ENCODE measurements at places on chromosomes 4 and X.

DNA sequence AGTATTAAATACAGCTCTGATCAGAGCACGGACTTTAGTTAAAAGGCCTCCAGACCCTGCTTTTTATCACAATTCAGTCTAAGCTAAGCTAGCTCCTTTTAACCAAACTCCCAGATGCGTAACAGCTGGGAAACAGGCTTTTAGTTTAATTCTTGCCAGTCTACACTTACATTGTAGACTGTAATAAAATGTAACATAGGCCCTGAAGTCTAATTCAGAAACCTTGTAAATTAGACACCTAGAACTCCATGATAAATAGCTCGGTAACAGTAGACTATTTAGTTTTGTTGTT is 20.1 kb downstream of the FBXO8 start:
- DNase-seq: no peak

- no peak for DNase-seq
Measured at GRCh38 chr4:126678618-126679017, 954.1 kb upstream of the INTU start.

- no peak for DNase-seq
Measured at GRCh38 chr4:164716901-164717300, 37.0 kb upstream of the SMIM31 start.

GRCh38 chr4:99943904-99944437 is 2.4 kb downstream of the DNAJB14 start:
- no peak for DNase-seq

DNA sequence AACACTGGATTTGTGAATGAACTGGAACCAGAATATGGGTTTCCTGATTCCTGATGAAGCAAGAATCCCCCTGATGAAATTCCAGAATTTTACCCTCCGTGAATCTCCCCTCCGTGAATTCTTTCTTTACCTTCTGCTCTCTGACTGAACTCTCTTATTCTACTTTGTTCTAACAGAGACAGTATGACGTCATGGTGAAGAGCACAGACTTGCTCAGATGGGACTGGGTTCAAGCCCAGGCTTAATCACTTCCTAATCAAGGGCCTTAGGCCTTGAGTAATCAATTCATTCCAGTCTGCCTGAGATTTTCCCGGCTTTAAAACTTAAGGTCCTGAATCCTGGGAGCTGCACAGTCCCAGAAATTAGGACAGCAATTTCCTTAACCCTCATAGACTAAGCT is 64.5 kb downstream of the IQCM start:
- no peak for DNase-seq

GRCh38 chrX:154018518-154019060 is 1.1 kb downstream of the IRAK1 start:
- no peak for DNase-seq

DNA sequence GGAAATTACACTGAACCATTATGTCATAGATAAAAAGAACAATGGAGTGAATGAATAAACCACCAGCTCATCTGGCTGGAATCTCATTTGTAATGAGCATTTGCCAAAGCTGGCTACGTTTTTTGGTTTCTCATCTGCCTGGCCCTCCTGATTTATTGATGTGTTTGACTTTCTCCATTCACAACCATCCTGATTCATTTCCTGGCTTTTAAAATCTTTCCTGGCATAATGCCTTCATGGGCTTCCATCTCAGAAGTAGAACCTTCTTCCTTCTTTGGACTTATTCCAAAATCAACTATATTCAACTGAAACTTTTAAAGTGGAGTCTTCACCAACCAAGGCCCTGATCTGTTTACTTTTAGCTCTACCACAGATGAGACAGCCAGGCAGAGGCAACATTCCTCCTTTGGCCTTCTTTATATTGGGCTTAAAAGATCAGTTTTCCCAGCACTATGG is 36.0 kb upstream of the ARSJ start:
- no peak for DNase-seq

- no peak for DNase-seq
Measured at GRCh38 chr4:2260344-2261109, 1.4 kb downstream of the MXD4 start.

DNA sequence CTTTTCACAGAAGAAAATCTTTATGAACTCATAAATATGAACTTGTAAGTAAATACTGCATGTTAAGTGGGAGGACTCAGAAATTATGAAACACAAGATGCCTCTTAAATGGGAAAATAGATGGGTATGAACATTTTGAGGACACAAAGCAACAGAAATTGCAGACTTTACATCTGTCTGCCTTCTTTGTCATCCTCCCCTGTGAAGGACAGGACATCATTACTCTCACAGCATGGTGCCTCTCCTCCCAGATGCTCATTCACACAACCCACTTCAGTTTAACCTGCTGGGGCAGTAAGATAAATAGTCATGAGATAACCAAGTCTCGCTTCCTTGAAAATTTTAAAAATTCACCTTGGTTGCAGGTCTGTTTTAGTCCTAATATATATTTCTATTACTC is 144.5 kb downstream of the APBB2 start:
- no peak for DNase-seq

- DNase-seq: no peak
Measured at GRCh38 chrX:125895518-125895917, 270.6 kb downstream of the DCAF12L2 start.

DNA sequence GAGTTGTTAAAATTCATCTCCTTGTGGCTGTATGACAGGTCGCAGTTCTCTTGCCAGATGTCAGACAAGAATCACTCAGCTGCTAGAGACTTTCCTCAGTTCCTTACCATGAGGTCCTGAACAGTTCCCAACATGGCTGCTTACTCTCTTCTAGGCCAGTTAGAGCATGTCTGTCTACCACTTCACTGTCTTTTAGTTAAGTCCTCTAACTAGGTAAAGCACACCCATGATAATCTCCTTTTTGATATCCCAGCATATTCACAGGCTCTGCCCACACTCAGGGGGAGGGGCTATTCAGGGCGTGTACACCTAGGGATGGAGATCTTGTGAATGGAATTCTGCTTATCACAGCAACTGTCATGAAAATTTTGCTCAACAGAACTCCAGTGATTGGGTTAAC is 190.1 kb downstream of the ADAMTS3 start:
- no peak for DNase-seq

DNA sequence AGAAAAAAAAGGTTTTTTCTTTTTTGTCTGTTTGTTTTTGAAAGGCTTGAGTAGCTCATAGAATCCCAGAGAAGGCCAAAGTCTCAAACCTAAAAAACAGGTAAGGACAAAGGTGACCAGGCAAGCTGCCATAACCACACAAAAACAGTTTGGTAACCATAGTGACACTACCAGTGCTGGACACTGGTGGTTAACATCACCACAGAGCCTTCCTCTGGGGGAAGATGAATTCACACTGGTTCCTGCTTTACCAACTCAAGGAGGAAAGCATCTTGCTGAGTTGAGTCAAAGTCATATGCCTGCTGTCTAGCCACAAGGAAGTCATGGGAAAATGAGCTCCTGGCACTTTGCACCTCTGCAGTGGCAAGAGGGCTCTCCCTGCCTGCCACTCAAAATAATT is 32.5 kb downstream of the IDS start:
- DNase-seq: no peak

GRCh38 chr4:11743976-11744375 is 315.3 kb upstream of the HS3ST1 start:
- no peak for DNase-seq

GRCh38 chrX:39808471-39808917 is 289.3 kb downstream of the BCOR start:
- no peak for DNase-seq

- no peak for DNase-seq
Measured at GRCh38 chr4:41360214-41360920, 103.6 kb downstream of the UCHL1 start.

DNA sequence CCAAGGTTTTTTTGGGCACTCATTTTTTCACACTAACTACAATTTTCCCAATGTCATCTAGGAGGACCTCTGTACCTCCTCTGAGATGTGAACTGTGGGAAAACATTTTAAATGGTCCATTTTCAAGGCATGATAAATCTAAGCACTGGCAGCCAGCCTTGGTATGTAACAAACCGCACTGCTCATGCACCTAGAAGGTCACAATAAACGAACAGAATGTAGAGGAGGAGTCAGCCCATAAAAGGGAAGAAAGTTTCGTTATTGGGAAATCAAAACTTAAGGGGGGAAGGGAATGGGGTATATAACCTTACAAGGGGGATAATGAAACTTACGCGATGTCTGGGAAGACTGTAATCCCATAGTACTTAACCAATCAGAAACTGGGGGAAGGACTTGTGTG is 16.4 kb downstream of the COX18 start:
- no peak for DNase-seq

- DNase-seq: no peak
Measured at GRCh38 chrX:9141496-9141895, 107.6 kb upstream of the FAM9B start.

DNA sequence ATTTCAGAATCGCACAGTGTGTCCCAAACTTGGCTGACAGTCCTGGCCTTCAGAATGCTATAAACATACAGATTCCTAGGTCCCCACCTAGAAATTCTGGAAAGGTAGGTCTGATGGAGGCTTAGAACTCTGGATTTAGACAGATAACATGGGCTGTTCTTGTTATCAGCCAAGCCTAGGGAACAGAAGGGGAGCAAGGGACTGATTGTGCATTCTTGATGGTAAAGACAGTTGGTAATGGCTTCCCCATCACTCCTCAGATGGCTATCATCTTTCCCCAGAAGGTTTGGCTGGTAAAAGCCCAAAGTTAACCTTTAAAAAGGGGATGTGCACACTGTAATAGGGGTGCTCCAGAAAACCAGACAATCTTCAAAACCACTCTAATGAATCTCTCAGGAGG is 35.7 kb downstream of the DIPK2B start:
- DNase-seq: no peak

DNA sequence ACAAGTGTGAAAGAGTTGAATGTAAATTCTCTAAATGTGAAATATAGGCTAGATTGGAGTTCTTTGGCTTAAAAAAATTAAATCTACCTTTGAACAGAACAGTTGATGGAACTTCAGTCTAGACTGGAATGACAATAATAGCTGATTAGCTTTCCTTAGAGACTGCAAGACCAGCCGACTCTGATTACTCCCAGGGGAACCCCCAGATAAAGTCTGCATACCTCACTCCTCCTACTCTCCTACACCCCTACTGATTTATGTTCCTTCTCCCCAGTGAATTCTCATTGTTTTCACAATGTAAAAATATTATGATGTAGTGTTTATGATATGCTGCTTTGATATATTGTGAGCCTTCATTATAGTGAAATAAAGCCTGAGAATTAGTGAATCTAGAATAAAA is 241.3 kb downstream of the CFAP299 start:
- DNase-seq: no peak
